ENCODE measurements at places on chromosomes 3 and 15. TPM values are rescaled to one million over a fixed set of nuclear protein-coding genes. Genes with fewer than 3 reads are reported as not detected.

DNA sequence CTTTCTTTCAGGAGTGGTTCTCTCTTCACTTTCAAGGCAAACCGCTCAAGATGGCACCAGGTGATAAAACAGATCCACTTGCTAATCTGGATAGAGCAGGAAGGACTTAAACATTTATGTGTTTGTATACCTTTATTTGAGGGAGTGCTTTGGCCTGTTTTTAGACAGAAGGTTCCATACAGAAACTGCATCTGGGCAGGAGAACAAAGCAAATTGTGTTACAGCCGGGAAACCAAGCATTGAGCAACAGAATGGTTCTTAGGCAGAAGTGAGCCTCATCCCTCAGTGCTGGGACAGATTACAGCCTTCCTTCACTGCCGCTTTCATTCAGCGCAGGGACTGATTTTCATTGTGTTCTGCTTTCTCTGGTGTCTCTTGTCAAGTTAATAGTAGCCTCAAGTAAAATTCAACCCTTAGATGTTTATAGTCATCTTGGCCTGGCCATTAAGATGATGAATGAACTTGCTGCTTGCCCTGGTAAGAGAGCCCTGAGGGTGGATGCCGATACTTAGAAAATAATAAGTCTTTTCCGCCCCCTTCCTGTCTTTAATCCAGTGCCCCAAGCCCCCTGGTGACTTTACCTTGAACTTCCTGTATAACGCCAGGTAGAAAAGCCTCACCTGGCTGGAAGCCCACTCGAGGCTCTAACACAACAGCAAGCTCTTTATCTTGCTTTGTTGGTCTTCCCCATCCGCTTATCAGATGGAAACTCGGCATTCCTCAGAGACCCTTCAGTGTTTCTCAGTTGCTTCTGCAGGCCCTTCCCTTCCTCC, 168.0 kb upstream of the CTDSPL start:
- no peak for DNase-seq

DNA sequence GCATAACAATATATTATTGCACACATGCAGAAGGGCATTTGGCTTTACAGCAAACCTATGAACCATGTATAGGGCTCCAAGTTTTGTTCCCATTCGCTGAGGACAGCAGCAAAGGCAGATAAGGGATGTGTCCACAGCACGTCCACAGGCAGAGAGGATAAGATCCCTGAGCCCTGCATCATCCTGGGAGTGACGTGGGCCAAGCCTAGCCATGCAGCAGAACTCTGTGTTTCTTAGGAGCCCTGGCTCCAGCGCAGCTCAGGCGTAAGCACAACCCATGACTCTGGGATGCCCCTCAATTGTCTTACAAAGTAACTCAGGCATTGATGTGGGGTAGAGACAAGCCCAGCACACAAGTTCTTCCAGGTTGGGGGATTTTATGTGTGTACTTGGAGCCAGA, 194.3 kb upstream of the CTDSPL start:
- DNase-seq: peak; percentile 79

GRCh38 chr3:3753416-3753815, 45.8 kb upstream of the LRRN1 start:
- DNase-seq: no peak

DNA sequence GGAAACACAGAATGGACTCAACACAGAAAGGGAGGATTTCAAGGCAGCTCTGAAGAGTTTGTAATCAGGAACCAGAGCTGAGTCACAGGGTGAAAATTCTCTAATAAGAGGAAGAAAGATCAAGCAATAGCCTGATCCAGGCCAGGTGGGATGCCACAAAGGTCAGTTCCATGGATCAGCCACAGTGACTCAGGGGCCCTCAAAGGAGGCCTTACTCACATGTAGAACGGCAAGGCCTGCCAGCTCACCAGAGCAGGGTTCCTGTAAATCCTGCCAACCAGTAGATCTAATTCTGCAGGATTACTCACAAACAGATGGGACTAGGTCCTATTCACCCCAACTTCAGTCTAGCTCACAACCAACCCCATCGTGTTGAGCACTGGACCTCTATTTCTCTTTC, 78.3 kb upstream of the PPP2R3A start:
- no peak for DNase-seq

DNA sequence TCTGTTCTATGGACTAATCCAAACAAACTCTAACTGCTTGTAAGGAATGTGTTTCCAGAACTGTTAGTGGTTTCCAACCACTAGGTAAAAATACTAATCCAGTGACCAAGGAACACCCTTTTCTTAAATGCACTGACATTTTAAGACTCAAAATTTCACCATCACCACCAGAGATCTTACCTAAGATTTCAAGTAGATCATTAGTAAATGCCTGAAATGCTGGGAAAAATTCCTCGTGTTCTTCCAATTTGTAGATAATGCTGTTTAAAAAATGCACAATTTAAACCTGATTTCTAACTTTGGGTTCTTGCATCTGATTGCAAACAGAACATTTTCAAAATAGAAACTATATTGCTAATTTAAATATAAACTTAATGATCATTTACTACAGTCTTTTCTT, 63.4 kb downstream of the ESYT3 start:
- DNase-seq: no peak

- no peak for DNase-seq
Observed at GRCh38 chr3:72335458-72336095, 512.7 kb downstream of the SHQ1 start.

DNA sequence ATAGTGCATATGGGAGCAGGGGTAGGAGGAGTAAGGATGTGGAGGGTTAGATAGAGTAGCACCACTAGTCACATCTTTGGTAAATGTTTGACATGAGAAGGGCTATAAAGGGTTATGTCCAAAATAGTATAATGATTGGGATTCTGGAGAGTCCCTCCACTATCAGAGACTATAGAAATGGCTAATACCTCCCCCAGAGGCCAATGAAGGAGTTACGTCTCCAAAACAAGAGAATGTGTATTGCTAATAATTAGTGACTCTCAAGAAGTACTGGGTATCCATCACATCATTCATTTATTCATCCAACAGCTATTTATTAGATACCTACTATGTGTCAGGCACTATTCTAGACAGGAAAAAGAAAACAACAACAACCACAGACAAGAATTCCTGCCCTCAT, 203.7 kb upstream of the UMPS start:
- DNase-seq: no peak

The ARRDC4 gene
- total RNA-seq: 15.8 TPM

- no peak for DNase-seq
Observed at GRCh38 chr3:14570089-14570488, 29.9 kb upstream of the GRIP2 start.

DNA sequence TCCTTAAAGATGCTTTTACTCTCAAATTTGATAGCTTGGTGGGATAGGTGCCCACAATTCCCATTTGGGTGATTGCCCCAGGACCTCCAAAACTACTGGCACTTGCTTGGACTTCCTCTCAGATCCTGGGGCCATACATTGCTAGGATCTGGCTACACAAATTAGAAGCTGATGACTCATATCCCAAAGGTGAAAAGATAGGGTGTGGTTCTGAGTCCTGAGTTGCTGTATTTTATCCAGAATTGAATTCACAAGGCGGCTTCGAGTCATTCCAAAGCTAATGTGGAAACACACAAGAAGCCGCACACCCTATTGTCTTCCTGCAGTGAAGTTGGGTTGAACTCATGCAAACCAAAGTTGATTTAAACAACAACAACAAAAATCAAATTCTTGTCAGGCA, 53.4 kb downstream of the DUT start:
- DNase-seq: no peak

Measured in left ventricle myocardium superior (tissue), 1 donor.